A549 treated with dexamethasone at 1 μM for 4 hours (cell line): ENCODE measurements at places on chromosomes 3 and 15. TPM values are rescaled to one million over a fixed set of nuclear protein-coding genes. Genes with fewer than 3 reads are reported as not detected.

The GOLGA8K gene
- 0.34 to 1.2 TPM (median 0.62 TPM) in 5 replicates for total RNA-seq

The ROPN1 gene
- total RNA-seq = not detected in 5 replicates

The CCDC54 gene
- total RNA-seq = not detected in 5 replicates

The CAPN3 gene
- 0.22 to 0.59 TPM (median 0.32 TPM) in 4 of 5 replicates, not detected in the other for total RNA-seq

The TM4SF18 gene
- 30.9 to 38.2 TPM (median 33.6 TPM) in 5 replicates for total RNA-seq

The C3orf20 gene
- 0.02 to 0.06 TPM in 2 of 5 replicates, not detected in the others for total RNA-seq

The WDR93 gene
- 0.10 to 0.27 TPM (median 0.17 TPM) in 5 replicates for total RNA-seq

The GUCA1C gene
- total RNA-seq = not detected in 5 replicates

The CYP1A2 gene
- not detected in 5 replicates for total RNA-seq

The GOLGA8M gene
- 0.06 to 0.24 TPM in 2 of 5 replicates, not detected in the others for total RNA-seq

The AGBL1 gene
- total RNA-seq = not detected in 5 replicates

The GOLGA8S gene
- 0.09 to 0.18 TPM (median 0.11 TPM) in 5 replicates for total RNA-seq

The SLC6A1 gene
- 0.07 TPM in 1 of 5 replicates, not detected in the others for total RNA-seq

The RBMS3 gene
- 0.64 to 1.4 TPM (median 1.2 TPM) in 5 replicates for total RNA-seq

The LRRC49 gene
- total RNA-seq = 4.1 to 5.2 TPM (median 4.7 TPM) in 5 replicates

The IGDCC3 gene
- total RNA-seq = 0.06 to 0.22 TPM (median 0.19 TPM) in 5 replicates

The SI gene
- not detected in 5 replicates for total RNA-seq

The COLQ gene
- 0.12 to 0.36 TPM (median 0.28 TPM) in 5 replicates for total RNA-seq

The CASR gene
- total RNA-seq = not detected in 5 replicates
